NCI-H2081 treated with DMSO at 0.1 percent for 48 hours (cell line): ENCODE measurements at places on chromosomes 1 and 21.

- no peak for DNase-seq
Measured at GRCh38 chr1:172566196-172566997, 33.4 kb downstream of the SUCO start.

- DNase-seq, result no peak
Measured at GRCh38 chr1:66302815-66303214, 231.1 kb upstream of the SGIP1 start.

GRCh38 chr1:222114536-222115156, 372.8 kb upstream of the DUSP10 start:
- no peak for DNase-seq

DNA sequence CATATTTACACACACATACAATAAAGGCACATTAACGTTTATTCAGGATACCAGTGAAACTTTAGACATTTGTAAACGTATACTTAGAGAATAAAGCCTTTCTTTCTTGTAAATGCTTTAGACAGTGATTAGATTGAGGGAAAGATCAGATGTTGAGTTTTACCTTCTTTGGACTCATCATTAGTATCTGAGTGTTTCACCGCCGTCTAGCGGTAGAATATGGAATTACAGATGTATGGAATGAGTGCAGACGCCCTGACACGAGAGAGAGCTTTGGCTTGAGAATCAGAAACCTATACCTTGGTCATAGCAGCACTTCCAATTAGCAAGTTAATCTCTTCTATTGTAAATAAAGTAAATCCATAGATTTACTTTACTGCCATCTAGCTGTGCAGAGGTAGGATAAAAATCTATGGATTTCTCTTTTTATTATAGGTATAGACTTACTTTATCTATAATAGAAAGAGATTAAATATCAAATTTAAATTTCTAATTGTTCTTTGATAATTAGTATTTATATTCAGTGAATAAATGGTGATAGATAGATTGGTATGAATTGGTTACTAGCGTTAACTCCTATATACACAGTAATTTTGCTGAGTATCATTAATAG, 12.6 kb downstream of the FLG2 start:
- no peak for DNase-seq

DNA sequence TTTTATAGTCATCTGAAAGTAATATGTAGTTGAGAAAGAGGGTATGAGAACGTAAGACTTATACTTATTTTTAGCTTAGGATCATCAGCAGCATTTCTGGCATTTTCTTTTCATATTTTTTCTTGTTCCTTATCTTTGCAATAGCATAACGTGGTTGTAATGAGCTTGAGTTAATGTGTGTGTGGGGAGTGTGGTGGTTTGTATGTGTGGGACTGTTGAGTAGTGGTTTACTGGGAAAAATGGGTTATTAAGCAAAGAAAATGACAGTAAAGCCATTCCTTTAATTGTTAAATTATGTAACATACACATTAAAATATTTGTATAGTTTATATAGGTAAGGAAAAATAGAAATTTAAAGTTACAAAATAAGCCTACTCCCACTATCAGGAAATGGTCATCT, 15.2 kb downstream of the PIP5K1A start:
- no peak for DNase-seq

GRCh38 chr1:99855914-99856450, 5.8 kb downstream of the AGL start:
- no peak for DNase-seq

- no peak for DNase-seq
Measured at GRCh38 chr1:22709227-22709626, 1.4 kb upstream of the EPHB2 start.

DNA sequence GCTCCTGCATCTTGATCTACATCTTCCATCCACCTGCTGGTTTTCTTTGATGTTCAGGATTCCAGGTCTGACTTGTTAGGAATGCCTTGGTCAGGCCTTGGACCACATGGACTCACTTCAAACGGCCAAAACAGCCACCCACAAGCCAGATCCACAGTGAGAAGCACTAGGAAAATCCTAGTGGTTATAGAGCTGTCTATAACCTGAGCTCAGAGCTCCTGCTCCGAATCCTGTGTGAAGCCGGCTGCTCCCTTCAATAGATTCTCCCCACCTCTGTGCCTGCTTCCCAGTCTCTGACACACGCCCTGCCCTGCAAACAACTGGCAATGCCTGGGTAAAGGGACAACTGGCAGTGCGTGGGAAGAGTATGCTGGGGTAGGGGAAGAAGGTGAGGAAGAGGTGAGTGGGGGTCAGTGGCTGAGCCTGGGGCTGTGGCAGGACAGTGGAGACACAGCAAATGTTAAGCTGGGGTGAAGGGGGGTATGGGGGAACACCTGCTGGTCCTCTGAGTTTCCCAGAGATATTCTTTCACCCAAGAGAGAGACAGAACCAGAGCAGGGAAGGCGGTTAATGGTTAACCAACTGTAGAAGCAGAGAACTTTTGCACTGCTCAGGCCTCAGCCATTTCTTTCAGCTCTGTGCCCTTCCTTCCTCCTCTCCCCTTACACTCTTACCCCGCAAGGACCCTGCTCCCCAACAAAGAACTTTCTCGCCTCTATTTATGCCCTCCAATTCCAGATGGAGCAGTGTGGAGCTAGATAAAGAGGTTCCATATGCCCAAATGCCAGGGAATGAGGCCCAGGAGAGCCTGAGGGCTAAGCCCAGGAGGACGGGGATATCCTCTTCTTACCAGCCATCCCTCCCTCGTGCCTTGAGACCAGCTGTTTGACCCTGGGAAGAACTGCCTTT, 4.5 kb downstream of the PLXNA2 start:
- no peak for DNase-seq

GRCh38 chr1:10380594-10381275, 18.1 kb upstream of the PGD start:
- DNase-seq, result no peak

GRCh38 chr1:59071289-59071688, 225.6 kb upstream of the FGGY start:
- DNase-seq, result no peak

DNA sequence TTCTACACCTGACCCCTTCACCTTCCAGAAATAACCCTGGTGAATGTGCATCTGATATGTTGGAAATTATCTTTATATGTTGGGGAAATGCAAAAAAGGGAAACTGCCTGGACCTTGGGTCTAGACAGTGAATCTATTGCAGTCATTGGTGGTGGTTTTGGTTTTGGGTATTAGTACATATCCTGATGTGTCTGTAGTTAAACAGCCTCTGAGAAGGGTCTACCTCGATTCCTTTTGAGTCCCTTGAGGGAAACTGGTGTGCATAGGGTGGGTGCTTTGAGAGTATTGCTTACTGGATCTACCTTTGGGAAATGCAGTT, 127.3 kb upstream of the KIAA0040 start:
- DNase-seq, result no peak

DNA sequence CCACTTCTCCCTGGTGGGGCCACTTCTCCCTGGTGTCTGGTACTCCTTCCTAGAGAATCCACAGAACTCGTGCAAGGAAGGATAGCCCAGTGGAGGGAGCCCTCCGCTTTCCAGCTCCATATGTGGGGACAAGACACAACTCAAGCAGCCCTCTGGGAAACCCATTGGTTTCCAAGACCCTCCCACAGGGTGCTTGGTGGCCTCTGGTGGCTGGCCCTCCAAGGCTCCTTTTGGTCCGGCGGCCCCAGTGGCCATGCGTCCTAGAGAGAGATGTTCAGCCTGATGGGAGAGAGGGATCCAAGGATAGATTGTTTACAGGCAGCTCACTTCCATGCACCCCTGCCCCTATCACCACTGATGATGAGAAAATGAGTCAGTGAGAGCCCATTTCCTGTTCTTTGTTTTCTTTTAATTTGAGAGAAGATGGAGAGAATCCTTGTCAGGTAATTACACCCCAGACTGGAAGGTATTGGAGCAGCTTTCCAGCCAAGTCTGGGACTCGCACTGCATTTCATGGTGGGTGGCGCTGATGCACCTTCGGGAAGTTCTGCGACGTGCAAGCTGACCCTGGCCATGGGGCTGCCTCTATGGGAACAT, 486.2 kb upstream of the VAMP3 start:
- no peak for DNase-seq

DNA sequence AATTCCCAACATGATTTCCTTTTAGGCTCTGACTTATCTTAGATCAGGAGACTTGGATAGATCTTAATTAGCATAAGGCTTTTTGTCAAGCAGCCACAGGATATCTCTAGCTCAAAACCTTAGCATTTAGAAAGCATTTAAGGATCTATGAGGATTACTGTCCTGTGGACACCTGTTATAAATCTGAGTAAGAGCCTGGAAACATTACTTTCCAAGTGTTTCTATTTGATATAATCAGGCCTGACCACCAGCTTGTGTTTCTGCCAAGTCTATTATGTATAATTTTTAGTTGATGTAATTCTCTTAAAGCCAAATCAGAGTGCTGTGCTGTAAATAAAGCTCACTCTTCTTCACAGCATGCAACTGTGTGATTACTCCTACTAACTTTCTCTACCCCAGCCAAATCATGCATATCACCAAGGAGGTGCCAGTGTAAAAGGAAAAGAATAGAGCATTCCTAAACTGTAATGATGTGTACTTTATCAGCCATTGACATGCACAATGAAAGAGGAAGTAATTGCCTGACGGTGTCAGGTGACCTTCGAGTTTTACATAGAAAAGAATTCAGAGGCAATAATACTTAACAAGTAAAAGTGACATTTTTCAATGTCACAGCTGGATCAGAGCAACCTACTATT, 309.9 kb upstream of the PRMT6 start:
- DNase-seq, result peak; percentile 69

- DNase-seq, result no peak
Measured at GRCh38 chr1:94253456-94254017, 16.2 kb upstream of the ARHGAP29 start.

DNA sequence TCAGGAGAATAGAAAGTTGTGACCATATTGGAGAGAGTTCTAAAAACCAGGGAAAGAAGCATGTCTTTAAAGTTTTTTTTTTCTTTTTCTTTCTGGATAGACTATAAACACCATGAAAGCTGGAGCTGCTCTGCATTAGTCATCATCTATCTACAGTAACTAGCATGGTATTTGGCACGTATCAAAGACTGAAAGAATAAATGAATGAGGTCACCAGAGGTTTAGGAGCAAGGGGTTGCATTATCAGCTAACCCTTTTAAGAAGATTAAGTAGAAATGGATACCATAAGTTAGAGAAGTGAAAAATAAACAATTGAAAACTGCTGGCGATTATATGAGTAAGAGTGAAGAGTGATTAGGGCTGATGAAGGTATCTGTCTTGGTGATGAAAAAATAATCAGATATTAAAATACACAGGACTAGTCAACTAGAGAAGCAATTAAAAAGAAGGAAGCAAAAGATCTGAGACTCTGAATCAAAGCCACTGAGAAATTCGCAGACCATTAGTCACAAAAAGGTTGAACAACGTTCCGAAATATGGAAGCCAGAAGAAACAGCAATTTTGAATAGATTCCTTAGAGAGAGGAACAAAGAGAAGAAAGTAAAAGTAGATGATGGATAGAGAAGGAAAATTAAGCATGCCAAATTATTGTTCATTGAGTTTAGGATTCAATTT, 536.4 kb downstream of the DPYD start:
- DNase-seq, result no peak
